Cortex of kidney (tissue), 1 donor: ENCODE measurements at places on chromosomes 6 and 20.

- no peak for DNase-seq
These were observed 49.9 kb downstream of the CLIC5 start for GRCh38 chr6:45965792-45966191.

- no peak for DNase-seq
These were observed 963 bp downstream of the DDRGK1 start for GRCh38 chr20:3203315-3204123.

DNA sequence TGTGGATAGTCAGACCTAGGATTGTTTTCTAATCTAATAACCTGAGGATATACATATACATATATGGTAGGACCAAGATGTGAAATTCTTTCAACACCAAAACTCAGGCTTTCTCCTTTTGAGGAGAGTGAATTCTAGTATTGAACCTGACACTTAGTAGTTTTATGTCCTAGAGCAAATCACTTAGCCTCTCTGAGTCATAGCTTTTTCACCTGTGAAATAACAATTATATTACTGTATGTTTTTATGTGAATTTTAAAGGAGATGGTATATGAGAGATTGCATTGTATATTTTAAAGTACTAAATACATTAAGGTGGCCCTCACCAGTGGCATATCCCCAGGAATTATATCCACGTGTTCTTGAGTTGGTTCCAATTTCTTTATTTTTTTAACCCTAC is 34.6 kb downstream of the TREML1 start:
- DNase-seq: no peak

- no peak for DNase-seq
These were observed 28.3 kb upstream of the MDGA1 start for GRCh38 chr6:37725957-37726356.

DNA sequence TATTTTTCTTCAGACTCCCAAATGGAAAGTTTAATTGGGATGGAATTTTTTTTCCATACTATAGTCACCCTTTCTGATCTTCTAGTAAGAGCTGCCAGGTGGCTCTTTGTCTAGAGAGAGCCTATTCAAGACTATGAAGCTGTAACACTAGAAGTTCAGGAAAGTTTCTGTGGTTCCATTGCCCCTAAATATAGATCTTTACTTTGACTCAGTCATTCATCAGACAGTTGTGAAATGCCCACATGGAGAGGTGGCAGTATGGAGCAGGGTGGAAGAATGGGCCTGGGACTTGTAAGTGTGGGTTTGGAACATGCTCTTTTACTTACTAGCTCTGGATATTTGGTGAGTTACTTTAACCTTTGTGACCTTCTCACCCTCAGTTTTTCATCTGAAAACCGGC is 87.8 kb downstream of the CTNNBL1 start:
- no peak for DNase-seq

- no peak for DNase-seq
These were observed 20.4 kb upstream of the TMEM242 start for GRCh38 chr6:157343732-157344131.

GRCh38 chr6:81625216-81625615 is 127.3 kb downstream of the TENT5A start:
- DNase-seq: no peak

DNA sequence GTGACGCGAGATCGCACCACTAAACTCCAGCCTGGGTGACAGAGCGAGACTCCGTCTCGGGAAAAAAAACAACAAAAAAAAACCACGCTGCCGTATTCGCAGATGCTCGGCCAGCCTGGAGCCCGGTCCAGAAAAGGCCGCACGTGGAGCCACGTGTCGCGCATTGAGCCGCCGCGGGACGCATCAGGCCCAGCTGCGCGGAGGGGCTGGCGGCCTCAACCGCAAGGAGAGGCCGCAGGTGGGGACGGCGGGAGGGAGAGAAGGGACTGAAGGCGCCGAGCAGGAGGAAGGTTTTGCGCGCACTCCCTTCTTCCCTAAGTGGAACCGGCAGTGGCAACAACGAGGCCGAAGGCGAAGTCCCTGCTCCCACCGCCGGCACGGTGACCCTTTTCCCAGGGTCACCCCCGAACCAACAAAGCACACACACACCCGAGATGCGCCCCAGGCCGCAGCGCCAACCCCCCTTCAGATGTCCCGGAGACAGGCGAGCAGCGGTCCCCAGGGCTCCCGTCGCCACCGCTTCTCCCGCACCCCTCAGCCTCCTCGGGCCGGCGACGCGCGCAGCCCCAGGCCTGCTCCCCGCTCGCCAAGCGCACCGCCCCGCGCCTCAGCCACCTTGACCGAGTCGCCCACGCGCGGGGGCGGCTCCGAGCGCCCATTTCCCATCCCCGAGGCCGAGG is 681 bp downstream of the SYCP2 start:
- DNase-seq: no peak

GRCh38 chr20:37901654-37902503 is 1.0 kb upstream of the VSTM2L start:
- DNase-seq: no peak

DNA sequence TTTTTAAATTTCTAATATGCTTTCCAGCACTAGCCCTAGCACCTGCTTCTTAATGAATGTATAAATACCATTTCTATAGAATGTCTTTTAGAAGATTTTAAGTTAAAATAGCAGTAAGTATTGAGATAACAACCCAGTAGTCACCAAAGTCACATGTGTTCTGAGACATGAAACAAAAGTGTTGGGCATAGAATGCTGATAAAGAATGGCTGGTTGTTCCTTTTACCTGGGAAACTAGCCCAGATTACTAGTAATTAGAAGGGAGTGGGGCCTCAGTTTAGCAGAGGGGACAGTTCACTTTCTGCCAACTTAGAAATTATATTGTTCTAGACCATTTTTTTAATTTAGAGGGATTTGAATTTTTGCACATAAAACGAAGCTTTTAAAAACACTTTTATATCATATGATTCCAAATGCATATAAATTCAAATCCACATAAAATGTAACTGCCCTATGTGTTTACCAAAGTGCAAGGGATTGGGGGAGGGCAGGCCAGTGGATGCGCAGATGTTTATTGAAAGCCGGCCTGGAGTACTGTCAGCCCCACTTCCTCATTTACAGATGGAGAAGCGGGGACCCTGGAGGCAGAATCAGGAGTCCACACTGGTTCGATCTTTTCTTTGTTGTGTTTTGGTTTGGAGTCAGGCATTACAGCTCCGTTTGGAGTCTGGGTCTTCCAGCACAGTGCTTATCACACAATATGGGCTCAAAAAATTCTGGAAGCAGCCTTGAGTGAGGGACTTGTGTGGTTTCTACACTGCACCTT is 139.8 kb downstream of the ZDHHC14 start:
- DNase-seq: no peak

DNA sequence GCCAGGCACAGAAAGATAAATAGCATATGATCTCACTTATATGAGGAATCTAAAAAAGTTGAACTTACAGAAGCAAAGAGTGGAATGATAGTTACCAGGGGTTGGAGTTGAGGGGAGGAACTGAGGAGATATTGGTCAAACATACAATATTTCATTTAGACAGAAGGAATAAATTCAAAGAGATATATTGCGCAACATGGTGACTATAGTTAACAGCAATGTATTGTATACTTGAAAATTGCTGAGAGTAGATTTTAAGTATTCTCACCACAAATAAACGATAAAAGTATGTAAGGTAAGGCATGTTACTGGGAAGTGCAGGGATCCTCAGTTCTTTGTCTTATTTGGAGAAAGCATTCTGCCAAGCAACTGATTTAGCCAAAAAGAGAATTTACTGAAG is 171.9 kb downstream of the LMBRD1 start:
- DNase-seq: no peak

- no peak for DNase-seq
These were observed 46.1 kb downstream of the POU3F2 start for GRCh38 chr6:98880486-98880885.

- DNase-seq: no peak
These were observed 38.2 kb downstream of the NOX3 start for GRCh38 chr6:155417454-155417853.

GRCh38 chr6:133340557-133340956 is 99.4 kb downstream of the EYA4 start:
- no peak for DNase-seq

GRCh38 chr6:42260972-42261371 is 43.3 kb upstream of the MRPS10 start:
- DNase-seq: no peak

DNA sequence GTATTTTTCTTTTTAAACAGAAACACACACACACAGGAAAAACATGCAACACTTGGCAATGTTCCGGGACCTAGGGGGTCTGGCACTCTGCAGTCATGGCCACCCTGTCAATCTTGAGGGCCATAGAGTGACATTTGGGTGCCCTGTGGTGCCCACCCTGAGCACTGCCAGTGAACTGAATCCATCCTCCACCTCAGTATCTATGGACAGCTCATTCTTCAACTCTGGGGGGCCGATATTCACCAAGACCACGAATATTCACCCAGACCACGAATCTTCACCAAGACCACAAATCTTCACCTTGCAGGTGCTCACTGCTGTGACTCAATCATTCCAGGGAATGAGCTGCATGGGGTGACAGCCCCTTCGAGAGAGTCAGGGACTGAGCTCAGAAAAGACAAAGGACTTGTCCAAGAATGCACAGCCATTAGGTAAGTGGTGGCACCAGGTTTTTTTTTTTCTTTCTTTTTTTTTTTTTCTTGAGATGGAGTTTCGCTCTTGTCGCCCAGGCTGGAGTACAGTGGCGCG is 19.1 kb downstream of the SNAI1 start:
- DNase-seq: no peak

DNA sequence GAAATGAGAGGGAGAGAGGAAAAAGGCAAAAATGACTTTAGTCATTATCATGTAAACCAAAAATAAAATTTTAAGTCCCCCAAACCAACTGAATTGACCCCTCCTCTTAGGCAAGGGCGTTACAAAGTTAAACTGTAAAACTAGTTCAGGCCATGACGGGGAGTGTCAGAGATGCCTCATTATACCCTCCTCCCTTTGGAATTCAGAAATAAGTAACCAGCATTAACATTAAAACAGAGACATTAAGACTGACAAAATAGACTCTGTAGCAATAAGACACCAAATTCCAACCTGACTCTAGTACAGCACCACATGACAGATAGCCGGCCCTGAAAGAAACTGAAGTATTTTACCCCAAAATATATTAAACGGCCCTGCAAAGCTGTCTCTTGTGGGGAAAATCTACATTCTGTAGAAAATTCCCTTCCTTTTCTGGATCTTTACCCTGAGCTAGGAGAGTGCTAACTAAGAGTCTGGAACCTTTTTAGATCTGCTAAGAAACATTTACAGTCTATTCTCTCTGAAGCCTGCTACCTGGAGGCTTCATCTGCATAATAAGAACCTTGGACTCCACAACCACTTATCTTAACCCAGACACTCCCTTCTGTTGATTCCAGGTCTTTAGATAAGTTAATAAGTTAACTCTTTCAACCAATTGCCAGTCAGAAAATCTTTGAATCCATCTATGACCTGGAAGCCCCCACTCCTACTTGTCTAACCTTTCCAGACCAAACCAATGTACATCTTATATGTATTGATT is 150.7 kb downstream of the PKHD1 start:
- DNase-seq: no peak
